ENCODE measurements at places on chromosomes 13 and 19.

GRCh38 chr13:34678154-34678553, 263.9 kb upstream of the NBEA start:
- no peak for DNase-seq

GRCh38 chr13:50198508-50198907, 183.3 kb downstream of the KCNRG start:
- no peak for DNase-seq

- DNase-seq = peak; percentile 50
Observed at GRCh38 chr19:22882797-22883196, 50.7 kb downstream of the ZNF723 start.

DNA sequence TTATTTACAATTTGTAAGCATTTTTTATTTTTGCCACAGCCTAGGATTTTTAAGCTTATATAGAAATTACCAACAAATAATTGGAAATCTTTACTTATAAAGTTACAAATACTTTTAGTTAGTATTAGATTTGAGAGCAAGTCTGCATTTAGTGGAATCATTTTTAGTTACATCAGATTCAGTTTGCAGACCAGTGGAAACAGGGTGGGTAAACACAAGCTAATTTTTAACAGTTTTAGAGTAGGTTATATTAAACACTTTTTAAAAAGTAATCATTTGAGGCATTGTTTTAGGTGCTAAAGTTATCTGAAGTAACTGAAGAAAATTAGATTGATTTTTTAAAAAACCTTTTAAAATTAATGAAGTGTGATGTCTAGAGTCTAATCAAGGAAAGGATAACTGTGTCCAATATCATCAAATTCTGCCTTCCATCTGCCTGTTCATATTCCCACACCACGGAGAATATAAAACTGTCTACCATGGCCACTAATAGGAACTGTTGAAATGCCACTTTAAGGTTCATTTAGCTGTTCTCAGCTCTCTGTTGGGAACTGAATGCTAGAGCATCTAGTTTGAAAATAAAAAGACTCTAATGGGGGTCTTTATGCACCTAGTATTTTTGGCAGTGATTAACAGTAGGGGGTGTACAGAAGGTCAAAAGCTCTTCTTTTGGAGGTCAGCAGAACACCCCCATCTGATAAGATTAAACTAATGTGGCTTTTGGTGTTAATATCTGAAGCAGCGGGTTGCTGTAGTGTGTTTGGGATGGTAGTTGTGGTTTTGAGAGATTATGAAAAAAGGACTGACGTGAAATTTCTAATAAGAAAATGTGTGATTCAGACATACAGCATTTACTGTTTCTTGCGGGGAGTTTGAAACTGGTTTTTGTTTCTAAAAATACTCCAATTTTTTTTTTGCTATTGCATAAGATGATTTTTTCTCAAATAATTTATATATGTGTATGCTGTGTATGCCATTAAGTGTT, 66.5 kb downstream of the NDFIP2 start:
- DNase-seq = no peak

GRCh38 chr13:41928323-41928722, 32.6 kb downstream of the VWA8 start:
- DNase-seq = no peak

DNA sequence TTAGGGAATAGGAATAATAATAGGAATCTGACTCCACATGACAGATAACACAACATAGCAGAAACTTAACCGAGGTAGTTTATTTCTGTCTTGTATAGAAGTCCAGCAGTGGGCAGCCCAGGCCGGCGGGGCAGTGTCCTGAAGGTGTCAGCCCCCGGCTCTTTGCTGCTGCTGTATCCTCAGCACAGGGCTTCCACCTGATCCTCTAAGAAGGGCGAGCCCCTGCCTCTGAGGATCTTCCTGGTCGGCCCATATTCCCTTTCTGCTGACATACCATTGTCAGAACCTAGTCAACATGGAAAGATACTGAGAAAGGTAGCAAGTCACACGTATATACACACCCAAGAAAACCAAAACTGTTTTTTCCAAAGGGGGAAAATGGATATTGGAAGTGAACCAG, 56.2 kb upstream of the GPR183 start:
- DNase-seq = no peak

- DNase-seq = no peak
Observed at GRCh38 chr13:68923995-68924394, 1183.6 kb upstream of the ATXN8OS start.

- DNase-seq = no peak
Observed at GRCh38 chr13:38338089-38338488, 11.6 kb upstream of the UFM1 start.

GRCh38 chr13:66994097-66994496, 236.0 kb downstream of the PCDH9 start:
- DNase-seq = peak; percentile 52

GRCh38 chr19:5561559-5561958, 6.2 kb downstream of the TINCR start:
- no peak for DNase-seq

- no peak for DNase-seq
Observed at GRCh38 chr13:27036236-27036981, 135.2 kb downstream of the USP12 start.

DNA sequence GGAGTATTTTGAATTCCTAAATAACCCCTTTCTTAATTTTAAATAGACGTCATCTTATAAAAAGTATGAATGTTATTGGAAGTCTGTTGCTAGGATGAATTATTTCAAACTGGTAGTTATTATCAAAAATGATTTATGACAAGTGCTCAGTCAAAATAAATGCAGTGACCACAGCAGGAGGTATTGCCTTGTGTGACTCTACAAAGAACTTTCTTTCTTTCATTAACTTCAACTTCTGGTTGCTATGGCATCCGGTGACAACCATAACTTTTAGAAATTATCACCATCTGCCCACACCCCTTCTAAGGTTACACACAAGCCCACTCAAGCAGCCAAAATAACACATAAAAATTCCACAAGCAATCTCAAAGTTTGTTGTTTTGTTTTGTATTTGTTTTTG, 189.9 kb downstream of the DACH1 start:
- DNase-seq = peak; percentile 79

GRCh38 chr13:100100115-100100879, 11.4 kb downstream of the PCCA start:
- peak; percentile 66 for DNase-seq

GRCh38 chr19:41116261-41116660, 2.0 kb downstream of the CYP2F1 start:
- DNase-seq = no peak

DNA sequence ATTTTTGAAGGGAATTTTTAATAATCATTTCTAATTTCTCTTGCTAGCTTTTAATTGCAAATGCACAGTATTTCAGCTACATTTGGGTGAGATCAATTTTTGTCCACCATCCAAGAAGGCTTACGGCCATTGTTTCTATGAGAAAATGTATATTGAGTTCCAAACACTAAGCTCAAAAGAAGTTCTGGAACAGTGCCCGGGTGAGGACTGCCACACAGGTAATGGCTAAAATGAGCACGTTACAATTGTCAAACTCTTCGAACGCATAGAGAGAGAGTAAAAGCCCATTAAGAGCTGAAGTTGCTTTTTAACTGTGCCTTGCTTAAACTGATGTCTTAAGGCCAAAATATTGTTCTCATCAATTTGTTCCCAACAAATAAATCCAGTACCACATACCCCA, 755.0 kb downstream of the DIAPH3 start:
- DNase-seq = no peak

GRCh38 chr13:106681536-106681935, 113.6 kb upstream of the ARGLU1 start:
- no peak for DNase-seq

GRCh38 chr13:96650301-96650886, 343.9 kb downstream of the OXGR1 start:
- no peak for DNase-seq

GRCh38 chr19:57803594-57804325, 11.0 kb downstream of the ZNF552 start:
- peak; percentile 57 for DNase-seq

DNA sequence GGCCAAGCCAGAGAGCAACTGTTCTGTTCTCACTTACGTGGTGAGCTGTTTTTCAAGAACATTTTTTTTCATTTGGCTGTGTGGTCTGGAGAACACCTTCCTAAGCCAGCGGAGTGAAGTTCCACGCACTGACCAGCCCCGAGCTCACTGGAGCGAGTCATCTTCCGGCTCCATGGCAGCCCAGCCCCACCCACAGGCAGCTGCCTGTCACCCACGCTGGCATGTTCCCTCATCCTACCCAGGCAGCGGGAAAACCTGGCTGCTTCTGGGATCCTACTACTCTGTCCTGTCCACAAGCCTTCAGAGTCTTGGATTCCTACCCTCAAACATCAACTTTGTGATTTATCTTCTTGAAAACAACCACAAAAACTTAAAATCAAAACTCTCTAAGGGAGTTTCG, 76.2 kb downstream of the GGACT start:
- no peak for DNase-seq

GRCh38 chr19:6056801-6057650, 53.3 kb downstream of the RFX2 start:
- peak; percentile 63 for DNase-seq

DNA sequence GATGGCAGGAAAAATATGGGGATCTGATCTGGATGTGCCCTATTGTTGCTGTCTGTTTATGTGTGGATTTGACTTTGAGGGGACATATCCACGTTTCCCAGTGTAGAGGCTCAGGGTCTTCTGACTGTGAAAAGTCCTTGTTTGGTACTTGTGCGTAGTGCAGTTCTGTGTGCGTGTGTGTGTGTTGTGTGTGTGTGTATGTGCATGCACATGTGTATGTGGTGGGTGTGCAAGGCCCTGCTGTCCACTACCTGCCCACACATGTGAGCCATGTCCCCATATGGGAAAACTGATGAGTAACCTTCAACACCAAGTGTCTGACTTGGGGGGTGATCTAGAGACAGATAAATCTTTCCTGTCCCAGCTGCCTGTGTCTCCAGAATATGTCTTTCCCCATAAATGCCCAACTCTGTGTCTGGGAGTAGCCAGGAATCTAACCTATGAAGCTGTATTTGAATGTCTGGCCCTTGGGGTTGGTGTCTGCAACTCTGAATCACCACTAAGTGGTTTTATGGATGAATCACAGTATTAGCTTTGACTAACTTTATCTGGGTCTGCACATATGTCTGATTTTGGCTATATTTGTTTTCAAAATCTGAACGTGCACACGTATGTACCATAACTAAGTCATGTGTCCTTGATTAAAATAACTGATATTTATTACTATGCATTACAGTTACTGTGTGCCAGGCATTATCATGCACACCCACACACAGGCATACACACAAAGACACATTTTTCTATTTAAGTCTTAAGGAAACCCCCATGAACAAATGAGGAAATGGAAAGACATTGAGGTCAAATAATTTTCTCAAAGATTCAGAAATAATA, 17.4 kb downstream of the KLK2 start:
- no peak for DNase-seq

- DNase-seq = no peak
Observed at GRCh38 chr13:109794095-109794494, 7.7 kb upstream of the IRS2 start.

- no peak for DNase-seq
Observed at GRCh38 chr13:109680288-109680687, 106.1 kb downstream of the IRS2 start.

- DNase-seq = no peak
Observed at GRCh38 chr19:11382898-11383705, 1.0 kb downstream of the EPOR start.

DNA sequence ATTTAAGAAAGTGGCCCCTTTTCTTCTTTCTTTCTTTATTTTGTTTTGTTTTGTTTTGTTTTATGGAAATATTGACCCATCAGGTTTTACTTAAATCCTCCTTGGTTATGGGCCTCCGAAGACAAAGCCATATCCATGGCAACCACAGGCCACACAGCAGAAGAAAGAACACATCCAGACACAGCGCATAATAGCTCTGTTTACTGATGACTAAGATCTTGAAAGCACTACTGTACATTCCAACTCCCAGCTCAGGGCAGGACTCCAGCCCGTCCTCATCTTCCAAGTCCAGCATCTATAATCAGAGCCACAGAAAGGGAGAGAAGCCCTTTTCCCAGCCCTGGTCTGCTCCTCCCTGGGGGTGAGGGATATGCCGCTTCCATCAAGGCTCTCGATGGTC, 84.3 kb downstream of the NUFIP1 start:
- no peak for DNase-seq

- no peak for DNase-seq
Observed at GRCh38 chr19:19155495-19156219, 14.4 kb downstream of the MEF2B start.

- DNase-seq = no peak
Observed at GRCh38 chr19:31461814-31462539, 112.7 kb upstream of the TSHZ3 start.

GRCh38 chr13:48655291-48655690, 1.6 kb downstream of the CYSLTR2 start:
- DNase-seq = no peak

DNA sequence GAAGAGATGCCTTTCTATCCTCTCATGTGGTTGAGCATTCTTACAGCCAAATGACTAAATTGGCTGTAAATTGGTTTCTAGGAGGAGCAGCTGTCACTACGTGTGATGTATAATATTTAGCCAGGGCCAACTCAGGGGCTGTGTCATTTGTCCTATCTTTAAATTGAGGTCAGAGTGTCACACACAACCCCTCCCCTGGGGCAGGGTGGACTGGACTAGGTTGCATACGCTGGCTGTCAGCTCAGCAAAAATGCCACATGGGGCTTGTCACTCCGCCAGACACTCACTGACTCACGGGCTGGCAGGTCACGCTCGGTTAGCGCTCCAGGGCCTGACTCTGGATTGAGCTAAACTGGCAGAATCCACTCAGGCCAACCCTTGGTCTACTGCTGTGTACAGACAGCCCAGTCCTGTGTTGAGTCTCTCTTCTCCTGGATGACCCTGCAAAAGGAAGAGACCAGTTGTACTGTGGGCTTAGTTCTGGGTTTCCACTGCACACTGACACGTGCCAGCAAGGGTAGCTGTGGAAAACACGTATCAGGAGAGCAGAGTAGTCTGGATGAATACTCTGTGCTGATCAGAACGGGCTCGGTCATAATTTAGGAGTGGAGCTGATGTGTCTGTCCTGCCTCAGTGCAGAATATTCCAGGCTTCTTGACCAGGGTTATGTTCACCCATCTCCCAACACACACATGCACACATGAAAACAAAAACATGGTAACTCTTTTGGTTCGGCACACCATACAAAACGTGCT, 29.1 kb downstream of the SHISA2 start:
- DNase-seq = peak; percentile 77

GRCh38 chr19:6682607-6683128, 12.7 kb upstream of the TNFSF14 start:
- DNase-seq = no peak

DNA sequence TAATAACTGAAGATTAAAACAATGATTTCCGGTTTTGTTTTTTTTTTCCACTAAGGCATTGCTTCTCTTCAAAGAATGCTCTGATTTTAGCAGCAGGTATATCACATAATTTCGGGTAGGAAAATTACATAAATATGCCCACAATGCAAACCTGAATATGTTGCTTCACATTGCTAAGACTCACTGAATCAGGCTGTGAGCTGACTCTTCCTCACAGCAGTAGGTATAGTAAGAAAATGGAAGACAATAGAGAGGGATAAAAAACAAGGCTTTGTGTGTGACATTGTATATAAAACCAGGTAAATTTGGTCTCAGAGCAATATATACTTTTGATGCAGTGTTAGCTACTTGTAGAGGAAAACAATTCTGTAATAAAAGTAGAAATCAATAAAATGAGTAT, 1355.0 kb downstream of the OLFM4 start:
- no peak for DNase-seq

GRCh38 chr19:9934132-9934950, 2.0 kb downstream of the OLFM2 start:
- no peak for DNase-seq
